ENCODE measurements at places on chromosomes 1 and 21.

DNA sequence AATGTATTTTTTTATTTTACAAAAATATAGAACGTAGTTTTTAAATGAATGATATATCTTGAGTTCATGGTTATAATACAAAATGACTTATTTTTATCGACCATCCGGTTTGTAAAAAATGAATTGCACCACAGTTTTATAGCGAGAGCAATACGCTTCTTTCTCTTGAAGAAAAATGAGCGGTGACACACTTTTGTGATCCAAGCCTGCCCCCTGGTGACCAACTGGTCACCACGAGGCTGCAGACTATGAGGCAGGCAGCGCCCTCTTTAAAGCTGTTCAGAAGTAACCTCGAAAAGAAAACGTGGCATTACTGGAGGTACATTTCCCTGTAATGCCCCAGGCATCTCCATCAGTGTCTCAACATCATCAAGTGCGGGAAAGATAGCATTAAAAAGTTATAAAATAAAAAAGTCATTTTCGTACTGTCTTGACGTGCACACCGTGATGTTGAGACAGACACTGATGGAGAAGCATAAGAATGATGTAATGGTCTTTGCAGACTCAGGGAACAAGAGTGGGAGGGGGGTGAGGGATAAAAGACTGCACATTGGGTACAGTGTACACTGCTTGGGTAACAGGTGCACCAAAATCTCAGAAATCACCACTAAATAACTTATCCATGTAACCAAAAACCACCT, 734.2 kb upstream of the ADAMTS5 start:
- no peaks in the 10 kb centered on the region for H3K4me1 ChIP-seq
- H3K27me3 ChIP-seq = no peaks in the 10 kb centered on the region
- peak; percentile 63 for DNase-seq
- H3K4me3 ChIP-seq = no peak overlapping the region
- H3K36me3 ChIP-seq = no peaks in the 10 kb centered on the region

GRCh38 chr1:22039594-22040285, 12.8 kb upstream of the CDC42 start:
- no peaks in the 10 kb centered on the region for H3K36me3 ChIP-seq
- H3K4me1 ChIP-seq = peaks cover 13% of the 10 kb centered on the region
- H3K27ac ChIP-seq = peak overlapping the region; percentile 83
- DNase-seq = no peak
- no peak overlapping the region for H3K4me3 ChIP-seq

DNA sequence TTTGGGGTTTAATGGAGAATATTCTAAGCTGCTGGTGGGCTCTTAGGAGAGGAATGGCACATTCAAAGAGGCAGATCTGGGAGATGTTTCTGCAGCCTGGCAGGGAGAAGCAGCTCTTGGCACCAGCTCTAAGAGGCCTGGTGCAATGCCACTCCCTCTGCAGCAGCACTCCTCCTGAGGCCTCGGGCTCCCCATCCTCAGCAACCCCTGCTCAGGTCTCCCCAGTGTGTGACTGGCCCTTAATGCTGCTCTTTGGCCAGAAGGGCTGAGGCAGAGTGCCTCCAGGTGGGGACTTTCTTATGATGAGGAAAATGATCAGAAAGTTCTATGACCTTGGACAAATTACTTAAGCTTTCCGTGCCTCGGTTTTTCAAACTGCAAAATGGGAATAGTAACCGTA, 55.5 kb downstream of the MAB21L3 start:
- H3K36me3 ChIP-seq = no peaks in the 10 kb centered on the region
- peaks cover 41% of the 10 kb centered on the region for H3K4me1 ChIP-seq
- H3K4me3 ChIP-seq = no peak overlapping the region
- no peak overlapping the region for H3K27ac ChIP-seq

- H3K27ac ChIP-seq = peak overlapping the region; percentile 97
- peak overlapping the region; percentile 87 for H3K4me3 ChIP-seq
- H3K36me3 ChIP-seq = no peaks in the 10 kb centered on the region
- peak; percentile 93 for DNase-seq
- no peaks in the 10 kb centered on the region for H3K27me3 ChIP-seq
- peaks cover 23% of the 10 kb centered on the region for H3K4me1 ChIP-seq
These were observed 759 bp downstream of the AHCTF1 start for GRCh38 chr1:246930830-246931548.

GRCh38 chr1:109635862-109636200, 16.2 kb downstream of the AMPD2 start:
- H3K27ac ChIP-seq = no peak overlapping the region
- H3K27me3 ChIP-seq = no peaks in the 10 kb centered on the region
- no peak overlapping the region for H3K4me3 ChIP-seq
- peaks cover 6% of the 10 kb centered on the region for H3K36me3 ChIP-seq

- no peak for DNase-seq
- H3K27ac ChIP-seq = peak overlapping the region; percentile 89
- H3K4me3 ChIP-seq = peak overlapping the region; percentile 26
- no peaks in the 10 kb centered on the region for H3K36me3 ChIP-seq
- H3K27me3 ChIP-seq = no peaks in the 10 kb centered on the region
These were observed 1.4 kb downstream of the RAVER2 start for GRCh38 chr1:64745986-64746940.

DNA sequence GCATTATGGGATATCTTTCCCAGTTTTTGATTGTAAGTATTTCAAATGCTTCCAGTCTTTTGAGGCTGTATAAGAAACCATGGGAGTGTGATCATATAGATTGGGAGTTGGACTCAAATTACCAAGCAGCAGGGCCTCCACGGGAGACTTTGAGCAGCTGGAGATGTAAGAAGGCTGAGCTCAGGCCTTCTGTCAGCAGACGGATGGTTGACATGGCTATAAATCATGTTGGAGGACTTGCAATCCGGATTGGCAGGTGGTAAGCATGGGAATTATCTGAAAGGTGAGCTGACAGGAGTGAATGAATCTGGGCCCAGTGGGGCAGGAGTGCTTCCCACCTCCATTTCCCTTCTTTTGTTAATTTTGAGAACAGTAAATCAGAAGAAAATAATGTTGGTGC, 83.2 kb upstream of the PPM1J start:
- H3K4me1 ChIP-seq = no peaks in the 10 kb centered on the region
- no peak overlapping the region for H3K4me3 ChIP-seq
- no peaks in the 10 kb centered on the region for H3K36me3 ChIP-seq
- no peaks in the 10 kb centered on the region for H3K27me3 ChIP-seq

DNA sequence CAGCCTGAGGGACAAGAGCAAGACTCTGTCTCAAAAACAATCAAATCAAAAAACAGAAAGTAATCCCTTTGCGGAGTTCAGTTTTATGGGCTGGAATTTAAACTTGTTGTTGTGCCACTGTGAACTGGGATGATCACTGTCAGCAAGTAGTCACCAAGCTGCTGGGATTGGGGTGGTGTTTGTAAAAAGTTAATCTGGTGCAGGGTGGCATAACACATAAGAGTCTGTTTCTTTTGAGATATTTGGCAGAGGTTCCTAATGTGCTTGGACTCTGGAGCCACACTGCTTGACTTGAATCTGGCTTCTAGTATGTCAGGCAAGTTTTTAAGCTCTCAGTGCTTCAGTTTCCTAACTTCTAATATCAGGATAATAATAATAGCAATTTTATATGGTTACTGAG, 6.6 kb downstream of the CLIC4 start:
- H3K4me3 ChIP-seq = no peak overlapping the region
- no peaks in the 10 kb centered on the region for H3K36me3 ChIP-seq
- peak overlapping the region; percentile 23 for H3K27ac ChIP-seq
- peaks cover 47% of the 10 kb centered on the region for H3K4me1 ChIP-seq
- no peaks in the 10 kb centered on the region for H3K27me3 ChIP-seq

DNA sequence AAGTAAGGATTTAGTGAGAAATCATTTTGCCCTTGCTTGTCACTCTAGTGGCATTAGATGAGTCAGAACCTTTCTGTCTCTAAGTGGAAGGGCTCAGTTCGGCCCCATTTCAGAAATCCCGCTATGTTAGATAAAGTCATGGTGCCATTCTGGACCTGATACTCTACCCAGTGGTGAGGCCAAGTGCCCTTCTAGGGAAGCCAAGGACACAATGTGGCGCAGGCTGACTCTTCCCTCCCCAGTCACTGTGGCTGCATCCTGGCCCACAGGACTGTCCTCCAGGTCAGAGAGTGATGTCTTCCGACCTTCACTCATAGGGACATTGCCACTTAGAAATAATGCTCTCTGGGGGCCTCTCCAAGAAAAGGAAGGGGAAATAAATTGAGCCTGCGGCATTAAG, 48.3 kb upstream of the MTR start:
- no peaks in the 10 kb centered on the region for H3K36me3 ChIP-seq
- no peak overlapping the region for H3K27ac ChIP-seq
- no peaks in the 10 kb centered on the region for H3K4me1 ChIP-seq
- H3K4me3 ChIP-seq = no peak overlapping the region
- no peaks in the 10 kb centered on the region for H3K27me3 ChIP-seq
- no peak for DNase-seq

- no peaks in the 10 kb centered on the region for H3K27me3 ChIP-seq
- no peaks in the 10 kb centered on the region for H3K36me3 ChIP-seq
- peaks cover 22% of the 10 kb centered on the region for H3K4me1 ChIP-seq
- DNase-seq = no peak
- H3K27ac ChIP-seq = no peak overlapping the region
These were observed 4.1 kb downstream of the ZNF362 start for GRCh38 chr1:33260439-33260838.

- H3K4me3 ChIP-seq = no peak overlapping the region
- no peak overlapping the region for H3K27ac ChIP-seq
- no peaks in the 10 kb centered on the region for H3K36me3 ChIP-seq
- H3K4me1 ChIP-seq = peaks cover 26% of the 10 kb centered on the region
These were observed 37.7 kb upstream of the GPR157 start for GRCh38 chr1:9166289-9167235.

DNA sequence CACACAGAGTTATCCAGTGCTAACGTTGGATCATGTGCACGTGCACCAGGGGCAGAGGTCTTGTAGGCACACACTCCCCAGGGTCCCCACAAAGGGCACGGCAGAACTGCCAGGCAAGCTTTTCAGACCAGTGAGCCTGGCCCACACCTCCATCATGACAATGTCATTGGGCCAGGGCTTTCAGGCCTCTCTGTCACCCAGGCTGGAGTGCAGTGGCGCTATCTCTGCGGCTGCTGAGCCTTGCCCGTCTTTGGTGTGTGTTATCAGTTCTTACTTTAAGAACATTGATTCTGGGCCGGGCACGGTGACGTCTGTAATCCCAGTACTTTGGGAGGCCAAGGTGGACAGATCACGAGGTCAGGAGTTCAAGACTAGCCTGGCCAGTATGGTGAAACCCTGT, 44.2 kb downstream of the PKNOX1 start:
- DNase-seq = no peak
- H3K4me1 ChIP-seq = no peaks in the 10 kb centered on the region
- H3K4me3 ChIP-seq = no peak overlapping the region
- peaks cover 56% of the 10 kb centered on the region for H3K36me3 ChIP-seq
- H3K27ac ChIP-seq = no peak overlapping the region

GRCh38 chr21:34313116-34313515, 50.7 kb upstream of the KCNE2 start:
- DNase-seq = no peak
- no peak overlapping the region for H3K27ac ChIP-seq
- no peaks in the 10 kb centered on the region for H3K4me1 ChIP-seq
- no peaks in the 10 kb centered on the region for H3K36me3 ChIP-seq
- H3K4me3 ChIP-seq = no peak overlapping the region

GRCh38 chr1:42949312-42950115, 9.2 kb downstream of the SLC2A1 start:
- H3K36me3 ChIP-seq = no peaks in the 10 kb centered on the region
- H3K27me3 ChIP-seq = no peaks in the 10 kb centered on the region
- H3K4me1 ChIP-seq = peaks cover 29% of the 10 kb centered on the region
- H3K4me3 ChIP-seq = no peak overlapping the region
- H3K27ac ChIP-seq = no peak overlapping the region

- peak overlapping the region; percentile 48 for H3K27ac ChIP-seq
- DNase-seq = no peak
- H3K4me1 ChIP-seq = peaks cover 46% of the 10 kb centered on the region
These were observed 58.9 kb downstream of the WLS start for GRCh38 chr1:68173283-68173935.

DNA sequence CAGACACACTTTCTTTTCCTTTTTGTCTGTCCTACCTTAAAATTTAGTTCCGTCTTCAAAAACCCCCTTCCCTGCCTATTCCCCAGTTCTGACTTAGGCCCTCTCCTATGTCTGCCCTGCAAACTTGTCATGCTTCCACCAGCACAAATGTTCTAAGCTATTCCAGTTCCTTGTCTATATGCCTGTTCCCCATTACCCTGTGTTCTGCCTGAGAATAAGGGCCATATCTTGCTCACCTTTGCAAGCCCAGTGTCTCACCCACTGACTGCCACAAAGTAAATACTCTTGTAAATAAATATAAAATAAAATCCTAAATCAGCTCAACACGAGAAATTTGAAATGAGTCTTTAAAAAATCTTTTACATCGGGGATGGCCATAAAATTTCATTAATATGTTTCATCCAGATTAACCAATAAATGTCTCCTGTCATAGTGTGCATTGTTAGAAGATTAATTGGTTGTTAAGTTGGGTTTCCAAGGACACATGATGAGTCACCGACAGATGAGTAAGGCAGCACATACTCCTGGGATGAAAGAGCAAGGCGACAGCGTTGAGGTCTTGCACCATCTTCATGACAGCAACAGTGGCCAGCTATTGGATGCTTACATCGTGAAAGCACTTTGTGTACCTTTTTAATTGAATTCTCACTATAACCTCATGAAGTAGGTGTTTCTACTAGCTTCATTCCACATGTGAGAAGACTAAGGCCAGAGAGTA, 92.6 kb upstream of the NGF start:
- H3K4me1 ChIP-seq = no peaks in the 10 kb centered on the region
- no peak overlapping the region for H3K27ac ChIP-seq
- no peaks in the 10 kb centered on the region for H3K27me3 ChIP-seq
- no peak overlapping the region for H3K4me3 ChIP-seq
- DNase-seq = no peak

DNA sequence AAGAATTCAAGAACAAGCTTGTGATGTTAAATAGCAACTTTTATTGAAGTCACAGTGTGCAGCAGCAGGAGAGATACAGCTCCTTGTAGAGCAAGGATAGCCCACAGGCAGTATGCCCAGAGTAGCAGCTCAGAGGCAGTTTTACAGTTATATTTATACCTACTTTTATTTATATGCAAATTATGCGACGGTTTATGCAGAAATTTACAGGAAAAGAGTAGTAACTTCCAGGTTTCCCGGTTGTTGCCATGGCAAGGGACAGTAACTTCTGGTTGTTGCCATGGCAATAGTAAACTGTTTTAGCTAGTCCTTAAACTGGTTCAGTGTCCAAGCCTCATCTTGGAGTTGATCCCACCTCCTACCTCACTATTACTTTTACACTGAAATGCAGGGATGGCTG, 344.6 kb upstream of the LYPLAL1 start:
- no peak overlapping the region for H3K4me3 ChIP-seq
- no peaks in the 10 kb centered on the region for H3K4me1 ChIP-seq
- H3K27ac ChIP-seq = no peak overlapping the region
- no peak for DNase-seq
- H3K27me3 ChIP-seq = no peaks in the 10 kb centered on the region
